ENCODE measurements at places on chromosomes 3 and 15.

- peak; percentile 11 for DNase-seq
Measured at GRCh38 chr3:187025656-187026316, 95.5 kb downstream of the ST6GAL1 start.

- DNase-seq = no peak
Measured at GRCh38 chr3:131526801-131527347, 24.1 kb upstream of the MRPL3 start.

GRCh38 chr15:70334286-70334685 is 236.6 kb upstream of the TLE3 start:
- DNase-seq = no peak

DNA sequence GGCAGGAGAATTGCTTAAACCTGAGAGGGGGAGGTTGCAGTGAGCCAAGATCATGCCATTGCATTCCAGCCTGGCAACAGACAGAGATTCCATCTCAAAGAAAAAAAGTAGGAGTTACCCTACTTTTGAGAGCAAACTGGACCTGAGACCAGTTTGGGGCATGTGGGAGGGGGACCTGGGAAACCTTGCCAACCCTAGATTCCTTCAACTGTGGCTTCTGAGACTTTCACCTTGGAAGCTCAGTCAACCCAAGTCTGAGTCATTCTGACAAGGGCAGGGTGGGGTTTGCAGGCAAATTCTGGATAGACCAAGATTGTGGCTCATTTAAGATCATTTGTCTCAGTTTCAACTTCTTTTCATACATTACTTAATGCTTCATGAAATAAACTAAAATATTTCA is 23.8 kb upstream of the SIAH2 start:
- no peak for DNase-seq

- DNase-seq = no peak
Measured at GRCh38 chr15:68497206-68497910, 65.4 kb upstream of the ITGA11 start.

GRCh38 chr3:58497097-58497496 is 5.2 kb downstream of the KCTD6 start:
- no peak for DNase-seq

- no peak for DNase-seq
Measured at GRCh38 chr3:153032891-153033290, 129.1 kb upstream of the RAP2B start.
